ENCODE measurements at places on chromosomes 13 and 19. TPM values are rescaled to one million over a fixed set of nuclear protein-coding genes. Genes with fewer than 3 reads are reported as not detected.

The GRK1 gene
- 0.77 TPM for total RNA-seq

The KIR3DL1 gene
- not detected for total RNA-seq

The ZNF560 gene
- total RNA-seq = not detected

- no peaks in the 10 kb centered on the region for H3K36me3 ChIP-seq
- H3K4me1 ChIP-seq = peaks cover 20% of the 10 kb centered on the region
- no peak for DNase-seq
- no peak overlapping the region for H3K27ac ChIP-seq
- H3K27me3 ChIP-seq = peaks cover 12% of the 10 kb centered on the region
- H3K4me3 ChIP-seq = no peak overlapping the region
Measured at GRCh38 chr13:40671956-40672764, 5.7 kb upstream of the FOXO1 start.

GRCh38 chr13:49218493-49219051, 1.6 kb upstream of the MLNR start:
- no peak for DNase-seq
- no peak overlapping the region for H3K27ac ChIP-seq
- H3K4me1 ChIP-seq = peaks cover 30% of the 10 kb centered on the region
- peaks cover 72% of the 10 kb centered on the region for H3K27me3 ChIP-seq
- H3K36me3 ChIP-seq = peaks cover 6% of the 10 kb centered on the region

- H3K27ac ChIP-seq = no peak overlapping the region
- H3K4me1 ChIP-seq = no peaks in the 10 kb centered on the region
- no peak for DNase-seq
Measured at GRCh38 chr13:107365466-107366215, 797.7 kb upstream of the ARGLU1 start.

- H3K4me1 ChIP-seq = no peaks in the 10 kb centered on the region
- H3K27me3 ChIP-seq = no peaks in the 10 kb centered on the region
- H3K36me3 ChIP-seq = no peaks in the 10 kb centered on the region
- no peak overlapping the region for H3K4me3 ChIP-seq
- H3K27ac ChIP-seq = no peak overlapping the region
Measured at GRCh38 chr19:43265664-43266025, 3.7 kb downstream of the PSG9 start.

- peak overlapping the region; percentile 31 for H3K4me3 ChIP-seq
- peaks cover 3% of the 10 kb centered on the region for H3K36me3 ChIP-seq
- no peak for DNase-seq
- H3K4me1 ChIP-seq = peaks cover 5% of the 10 kb centered on the region
- H3K27ac ChIP-seq = no peak overlapping the region
Measured at GRCh38 chr19:40219721-40220276, 1.6 kb upstream of the TTC9B start.
